NCI-H1092 (cell line): ENCODE measurements at places on chromosomes 4 and X.

GRCh38 chr4:146458594-146458993 lies 63.1 kb downstream of the SLC10A7 start:
- no peak for DNase-seq

DNA sequence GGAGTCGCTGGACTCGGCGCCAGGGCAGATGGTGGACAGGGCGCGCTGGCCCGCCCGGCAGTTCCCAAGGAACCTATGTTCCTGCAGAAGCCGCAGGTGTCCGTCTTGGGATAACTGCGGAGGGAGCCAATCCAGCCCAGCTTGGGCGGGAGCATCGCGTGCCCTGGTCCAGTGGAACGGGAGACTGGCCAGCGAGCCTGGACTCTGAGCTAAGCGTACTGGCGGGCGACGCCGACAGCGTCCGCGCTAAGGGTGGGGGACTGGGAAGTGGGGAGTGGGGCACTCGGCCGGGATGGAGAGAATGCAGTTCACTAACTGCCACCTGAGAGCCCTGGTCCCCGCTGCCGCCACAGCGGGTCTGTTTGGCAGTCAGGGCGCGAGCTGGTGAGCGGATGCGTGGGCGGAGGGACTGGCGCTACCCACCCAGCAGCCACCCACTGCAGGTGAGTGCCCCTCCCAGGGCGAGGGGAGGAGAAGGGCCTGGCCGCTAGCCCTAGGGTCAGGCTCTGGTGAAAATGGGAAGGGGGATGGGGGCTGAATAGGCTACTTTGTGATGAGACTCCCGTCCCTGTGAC lies 1.3 kb upstream of the MAMLD1 start:
- no peak for DNase-seq

- DNase-seq = no peak
These were observed 85.3 kb downstream of the GATB start for GRCh38 chr4:151675411-151675971.

DNA sequence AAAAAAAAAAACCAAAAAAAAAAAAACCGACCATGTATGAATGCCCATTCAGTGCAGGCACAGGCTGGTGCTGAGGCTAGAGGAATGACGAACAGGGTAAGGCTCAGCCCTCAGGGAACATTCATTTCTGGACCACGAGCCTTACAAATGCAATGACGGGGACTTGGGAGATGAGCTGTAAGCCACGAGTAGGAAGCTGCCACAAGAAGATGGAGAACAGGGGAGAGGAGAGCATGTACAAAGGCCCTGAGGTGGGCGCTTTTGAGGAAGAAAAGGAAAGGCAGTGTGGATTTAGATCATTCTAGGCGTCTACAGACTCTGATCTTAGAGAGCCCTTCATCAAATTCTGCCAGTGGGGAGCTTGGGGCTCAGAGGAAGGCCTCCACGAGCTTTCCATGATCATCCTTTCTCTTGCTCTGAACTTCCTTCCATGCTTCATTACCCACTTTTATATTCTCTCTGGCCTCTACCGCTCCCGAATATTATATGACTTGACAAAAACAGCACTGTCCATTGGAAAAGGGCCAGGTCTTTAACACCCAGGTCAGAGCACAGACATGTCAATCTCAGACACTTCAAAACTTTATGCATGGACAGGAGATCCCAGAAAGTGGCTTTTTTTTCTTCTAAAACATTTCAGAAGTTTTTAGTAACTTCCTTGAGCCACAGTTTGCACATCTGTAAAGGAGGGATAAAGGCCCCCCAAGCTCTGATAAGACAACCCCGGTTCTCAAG lies 3.3 kb upstream of the ZNF518B start:
- no peak for DNase-seq

GRCh38 chrX:97446298-97446882 lies 562.7 kb downstream of the RPA4 start:
- DNase-seq = no peak

- no peak for DNase-seq
These were observed 655.0 kb downstream of the RPA4 start for GRCh38 chrX:97538745-97539144.

GRCh38 chrX:51878056-51878455 lies 15.4 kb upstream of the MAGED1 start:
- no peak for DNase-seq

DNA sequence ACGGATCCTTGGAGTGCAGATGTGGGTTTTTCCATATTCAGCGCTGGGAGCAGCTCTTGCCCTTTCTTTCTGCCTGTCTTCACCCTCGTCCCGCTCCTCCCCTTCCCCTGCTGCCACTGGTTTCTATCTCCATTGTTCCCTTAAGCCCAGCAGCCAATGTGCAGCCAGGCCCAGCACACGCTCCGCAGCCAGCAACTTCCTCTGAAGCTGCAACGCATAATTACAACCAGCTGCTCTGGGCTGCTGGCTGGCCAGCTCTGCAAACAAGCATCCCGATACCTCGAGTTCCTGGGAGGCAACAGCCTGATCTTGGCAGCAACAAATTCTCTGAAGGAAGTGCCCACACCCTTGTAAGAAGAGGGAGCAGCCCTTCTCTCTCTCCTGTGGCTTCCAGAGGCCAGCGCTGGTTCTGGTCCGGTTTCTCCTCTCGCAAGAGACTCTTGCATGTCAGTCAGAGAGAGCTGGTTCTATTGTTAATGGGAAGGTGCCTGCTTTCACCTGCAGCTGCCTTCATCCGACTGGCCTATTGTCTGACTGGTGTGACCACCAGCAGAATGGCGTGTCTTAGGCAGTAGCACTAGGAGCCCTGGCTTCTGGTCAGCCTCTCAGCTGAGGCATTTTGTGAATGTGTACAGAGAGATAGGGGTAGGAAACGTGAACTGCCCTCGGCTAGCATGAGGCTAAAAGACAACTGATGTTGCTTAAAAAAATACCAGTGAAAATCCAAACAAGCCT lies 83.8 kb upstream of the MAML3 start:
- DNase-seq = peak; percentile 94

GRCh38 chrX:11579636-11580600 lies 85.8 kb downstream of the ARHGAP6 start:
- DNase-seq = no peak

DNA sequence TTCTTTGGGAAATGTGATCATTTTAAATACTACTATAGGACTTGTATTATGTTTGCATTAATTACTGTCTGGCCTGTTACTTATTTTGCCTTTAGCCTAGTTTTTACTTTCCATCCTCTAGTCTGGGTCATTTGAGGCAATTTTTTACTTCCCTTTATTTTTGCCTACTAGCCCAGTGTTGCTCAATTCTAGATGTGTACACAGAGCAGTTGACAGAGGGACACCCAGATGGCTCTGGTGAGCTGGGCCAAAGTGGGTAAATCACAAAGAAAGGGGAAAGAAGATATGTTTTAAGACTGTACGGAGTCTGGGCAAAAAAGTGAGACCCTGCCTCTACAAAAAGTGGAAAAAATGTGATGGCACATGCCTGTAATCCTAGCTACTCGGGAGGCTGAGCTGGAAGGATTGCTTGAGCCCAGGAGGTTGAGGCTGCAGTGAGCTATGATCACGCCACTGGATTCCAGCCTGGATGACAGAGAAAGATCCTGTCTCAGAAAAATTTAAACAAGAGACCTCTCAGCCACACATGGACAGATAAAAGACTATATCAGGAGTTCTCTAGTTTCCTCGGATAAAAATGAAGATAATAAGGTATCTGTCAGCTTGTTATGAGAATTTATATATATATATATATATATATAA lies 35.7 kb downstream of the APOO start:
- DNase-seq = no peak

GRCh38 chrX:18893536-18893935 lies 90.4 kb downstream of the PHKA2 start:
- DNase-seq = no peak

DNA sequence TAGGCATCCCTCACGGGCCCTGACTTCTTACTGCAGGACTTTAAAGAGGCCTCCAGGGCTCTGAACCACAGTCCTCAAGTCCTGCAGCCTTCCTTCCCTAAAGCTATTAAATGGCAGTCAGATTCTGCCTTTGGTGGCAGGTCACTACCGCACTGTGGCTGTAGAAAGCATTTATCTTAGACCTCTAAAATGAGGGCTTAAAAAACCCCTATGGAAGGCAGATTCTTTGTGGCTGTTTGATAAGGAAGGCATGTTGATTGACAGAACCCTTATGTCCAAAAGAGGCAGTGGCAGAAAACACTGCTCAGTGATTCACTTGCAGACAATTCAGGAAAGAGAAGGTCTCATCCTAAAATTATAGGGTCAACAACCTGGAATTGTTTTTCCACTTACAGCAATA lies 79.2 kb downstream of the FBXL5 start:
- DNase-seq = no peak

- no peak for DNase-seq
These were observed 46.4 kb downstream of the ASMT start for GRCh38 chrX:1661048-1661921.

DNA sequence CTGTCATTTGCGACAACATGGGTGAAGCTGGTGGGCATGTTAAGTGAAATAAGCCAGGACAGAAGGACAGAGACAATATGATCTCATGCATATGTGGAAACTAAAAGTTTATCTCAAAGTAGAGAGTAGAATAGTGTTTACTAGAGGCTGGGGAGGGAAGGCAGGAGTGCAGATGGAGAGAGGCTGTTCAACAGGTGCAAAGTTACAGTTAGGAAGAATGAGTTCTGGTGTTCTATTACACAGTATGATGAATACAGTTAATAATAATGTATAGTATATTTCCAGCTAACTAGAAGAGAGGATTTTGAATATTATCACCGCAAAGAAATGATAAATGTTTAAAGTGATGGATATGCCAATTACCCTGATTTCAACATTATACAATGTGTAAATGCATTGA lies 69.8 kb downstream of the FBXL5 start:
- DNase-seq = no peak

GRCh38 chrX:56029188-56029587 lies 203.0 kb upstream of the KLF8 start:
- DNase-seq = no peak

- no peak for DNase-seq
These were observed 4.8 kb downstream of the ACOX3 start for GRCh38 chr4:8435656-8436121.
